ENCODE measurements at places on chromosomes 16 and 17.

DNA sequence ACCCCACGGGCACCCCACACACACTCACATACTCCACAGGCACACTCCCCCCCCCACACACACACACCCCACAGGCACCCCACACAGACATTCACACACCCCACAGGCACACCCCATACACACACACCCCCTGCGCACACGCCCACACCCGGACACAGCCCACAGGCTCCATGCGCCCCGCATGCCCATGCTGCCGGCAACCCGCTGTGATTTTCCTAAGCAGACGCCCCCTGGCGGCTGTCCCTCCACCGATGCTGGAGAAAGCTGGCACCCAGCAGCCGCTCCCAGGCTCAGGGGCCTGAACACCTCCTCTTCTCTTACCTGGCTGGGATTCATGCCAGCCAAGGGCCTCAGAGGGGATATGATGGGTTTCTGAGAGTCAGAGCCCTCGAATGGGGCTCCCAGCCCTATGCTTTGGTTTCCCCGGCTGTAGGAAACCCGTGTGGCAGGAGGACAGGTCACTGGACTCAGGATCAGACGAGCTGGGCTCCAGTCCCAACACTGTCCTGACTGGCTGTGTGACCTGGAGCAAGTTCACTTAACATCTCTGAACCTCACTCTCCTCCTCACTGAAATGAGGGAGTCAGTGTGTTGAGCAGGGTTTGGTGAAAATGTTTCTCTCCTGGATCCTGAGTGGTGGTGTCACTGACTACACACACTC is 19.6 kb upstream of the TNFRSF13B start:
- DNase-seq, result peak; percentile 77

GRCh38 chr16:29198231-29198630 is 208.3 kb downstream of the NPIPB11 start:
- DNase-seq, result no peak

GRCh38 chr16:70752426-70752825 is 48.5 kb downstream of the VAC14 start:
- DNase-seq, result no peak

GRCh38 chr17:71709271-71709890 is 411.4 kb upstream of the SOX9 start:
- DNase-seq, result no peak

- DNase-seq, result no peak
Observed at GRCh38 chr16:75225092-75225491, 6.3 kb downstream of the CTRB1 start.

GRCh38 chr16:84603140-84603816 is 14.6 kb downstream of the COTL1 start:
- DNase-seq, result no peak

DNA sequence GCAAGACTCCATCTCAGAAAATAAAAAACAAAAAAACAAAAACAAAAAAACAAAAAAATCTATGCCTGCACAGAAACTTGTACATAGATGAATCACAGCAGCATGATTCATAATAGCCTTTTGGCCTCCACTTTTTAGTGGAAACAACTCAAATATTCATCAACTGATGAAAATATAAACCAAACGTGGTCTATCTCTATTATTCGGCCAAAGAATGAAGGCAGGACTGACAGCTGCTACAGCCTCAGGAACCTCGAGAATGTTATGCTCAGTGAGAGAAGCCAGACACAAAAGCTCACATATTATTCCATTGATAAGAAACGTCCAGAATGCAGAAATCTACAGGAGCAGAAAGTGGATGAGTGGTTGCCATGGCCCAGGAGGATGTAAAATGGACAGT is 19.8 kb downstream of the PPL start:
- no peak for DNase-seq

GRCh38 chr17:68981288-68981687 is 26.1 kb upstream of the ABCA8 start:
- peak; percentile 19 for DNase-seq

DNA sequence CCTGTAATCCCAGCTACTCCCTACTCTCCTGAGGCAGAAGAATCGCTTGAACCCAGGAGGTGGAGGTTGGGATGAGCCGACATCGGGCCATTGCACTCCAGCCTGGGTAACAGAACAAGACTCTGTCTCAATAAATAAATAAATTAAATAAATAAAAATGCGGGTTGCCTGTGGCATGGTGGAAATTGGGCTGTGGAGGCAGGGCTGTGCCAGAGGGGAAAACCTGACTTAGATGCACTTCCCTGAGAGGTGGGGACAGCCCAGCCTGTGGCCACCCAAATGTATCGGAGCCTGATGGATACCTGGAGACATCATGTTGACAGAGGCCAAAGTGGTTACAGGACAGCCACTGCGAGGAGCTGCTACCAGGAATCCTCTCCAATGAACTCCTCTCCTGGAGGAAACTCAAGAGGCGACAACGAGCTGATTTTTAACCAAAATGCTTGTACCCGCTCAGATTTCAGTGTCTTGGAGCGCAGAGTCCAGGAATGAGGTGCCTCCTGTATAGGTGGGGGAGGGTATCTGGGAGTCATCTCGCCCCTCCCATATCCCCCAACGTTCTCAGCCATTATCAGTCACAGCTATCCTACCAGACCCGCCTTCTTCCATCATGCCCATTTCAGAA is 32.3 kb downstream of the DDX19A start:
- DNase-seq, result no peak

DNA sequence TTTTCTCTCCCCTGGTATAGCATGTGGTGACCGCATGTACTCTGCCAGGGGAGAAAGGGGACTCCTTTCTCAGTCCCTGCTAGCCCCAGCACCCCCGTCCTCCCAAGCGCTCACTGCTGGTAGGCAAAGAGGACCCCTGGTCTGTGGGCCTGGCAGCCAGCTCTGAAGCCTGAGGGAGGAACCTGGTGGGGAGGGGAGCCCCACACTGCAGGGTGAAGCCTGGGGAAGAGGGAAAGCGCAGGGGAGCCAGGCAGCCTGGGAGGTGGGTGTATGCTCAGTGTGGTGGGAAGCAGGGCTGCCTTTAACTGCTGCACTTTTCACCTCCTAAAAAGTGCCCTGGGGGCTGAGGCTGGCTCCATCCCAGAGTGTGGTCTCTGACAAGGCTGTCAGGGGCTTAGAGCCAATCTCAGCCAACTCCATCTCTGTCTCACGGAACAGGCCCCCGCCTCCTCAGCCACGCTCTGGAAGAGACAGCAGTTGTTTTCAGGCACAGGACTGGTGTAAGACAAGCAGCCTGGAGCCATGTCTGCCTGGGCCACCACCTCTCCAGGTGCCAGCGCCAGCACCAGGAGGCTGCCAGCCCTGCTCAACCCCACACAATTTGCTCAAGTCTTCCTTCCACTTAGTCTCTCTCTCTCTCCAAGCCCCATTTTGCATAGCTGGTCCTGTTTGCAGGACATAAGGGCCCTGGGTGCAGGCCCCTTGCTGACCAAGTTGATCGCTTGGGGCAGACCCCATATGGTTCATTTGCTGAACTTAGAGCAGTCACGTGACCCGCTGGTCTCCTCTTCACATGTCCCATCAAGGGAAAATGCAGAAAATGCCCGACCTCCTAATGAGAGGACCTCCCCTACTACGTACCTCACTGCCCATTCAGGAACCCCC is 14.7 kb upstream of the TBX2 start:
- no peak for DNase-seq

- DNase-seq, result no peak
Observed at GRCh38 chr17:855569-855968, 73.4 kb downstream of the MRM3 start.

DNA sequence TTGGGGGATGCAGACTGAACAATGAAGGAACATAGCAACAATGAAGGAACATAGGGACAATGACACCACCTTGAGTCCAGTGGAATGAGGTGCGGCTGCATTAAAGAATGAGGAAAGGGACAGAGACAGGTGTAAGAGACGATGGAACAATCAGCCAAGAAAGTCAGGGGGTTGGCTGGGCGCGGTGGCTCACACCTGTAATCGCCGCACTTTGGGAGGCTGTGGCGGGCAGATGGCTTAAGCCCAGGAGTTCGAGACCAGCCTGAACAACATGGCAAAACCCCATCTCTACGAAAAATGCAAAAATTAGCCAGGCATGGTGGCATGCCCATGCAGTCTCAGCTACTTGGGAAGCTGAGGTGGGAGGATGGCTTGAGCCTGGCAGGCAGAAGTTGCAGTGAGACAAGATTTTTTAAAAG is 13.6 kb upstream of the CBFB start:
- no peak for DNase-seq

All from hindlimb muscle (tissue), 1 donor.